NCI-H1417 treated with DMSO at 0.1 percent for 48 hours (cell line): ENCODE measurements at places on chromosomes 6 and 20.

DNA sequence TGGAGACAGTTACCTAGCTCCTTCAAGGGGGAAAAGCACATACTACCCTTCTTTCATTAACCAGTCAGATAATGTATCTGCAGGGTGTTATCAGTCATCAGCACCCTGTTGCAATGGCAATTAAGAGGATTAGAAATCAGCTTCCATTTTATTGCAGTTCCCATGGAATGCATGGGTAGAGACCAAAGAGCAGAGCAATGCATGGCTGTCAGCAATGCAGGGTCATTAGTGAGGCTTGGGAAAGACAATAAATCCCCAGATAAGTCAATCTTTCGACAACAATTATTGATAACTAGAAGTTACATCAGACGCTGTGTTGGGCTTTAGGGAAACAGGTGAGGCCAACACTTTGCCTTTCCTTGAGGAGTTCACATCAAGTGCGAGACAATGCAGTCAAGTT is 150.9 kb downstream of the MAFB start:
- no peak for DNase-seq

DNA sequence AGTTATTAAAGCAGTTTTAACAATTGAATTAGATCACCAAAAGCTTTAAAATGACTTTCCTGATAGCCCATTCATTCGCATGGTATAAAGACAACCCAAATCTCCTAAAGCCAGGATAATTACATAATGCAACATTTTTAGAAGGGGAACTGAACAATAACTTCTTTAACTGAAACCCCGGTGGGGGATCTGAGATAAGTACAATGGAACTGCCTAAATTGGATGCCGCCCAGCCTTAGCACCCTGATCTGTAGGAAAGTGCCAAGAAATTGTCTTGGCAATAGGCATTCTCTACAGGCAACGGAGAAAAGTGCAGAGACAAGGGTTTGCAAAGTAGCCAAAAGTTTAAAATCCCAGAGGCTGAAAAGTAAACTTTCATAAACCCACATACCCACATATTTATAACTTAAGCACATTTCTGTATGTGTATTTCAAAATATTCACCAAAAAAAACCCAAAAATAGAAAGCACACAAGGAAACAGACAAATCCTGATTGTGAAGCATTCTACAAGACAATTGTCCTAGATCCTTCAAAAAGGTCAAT is 98.8 kb upstream of the BEND6 start:
- DNase-seq = no peak

DNA sequence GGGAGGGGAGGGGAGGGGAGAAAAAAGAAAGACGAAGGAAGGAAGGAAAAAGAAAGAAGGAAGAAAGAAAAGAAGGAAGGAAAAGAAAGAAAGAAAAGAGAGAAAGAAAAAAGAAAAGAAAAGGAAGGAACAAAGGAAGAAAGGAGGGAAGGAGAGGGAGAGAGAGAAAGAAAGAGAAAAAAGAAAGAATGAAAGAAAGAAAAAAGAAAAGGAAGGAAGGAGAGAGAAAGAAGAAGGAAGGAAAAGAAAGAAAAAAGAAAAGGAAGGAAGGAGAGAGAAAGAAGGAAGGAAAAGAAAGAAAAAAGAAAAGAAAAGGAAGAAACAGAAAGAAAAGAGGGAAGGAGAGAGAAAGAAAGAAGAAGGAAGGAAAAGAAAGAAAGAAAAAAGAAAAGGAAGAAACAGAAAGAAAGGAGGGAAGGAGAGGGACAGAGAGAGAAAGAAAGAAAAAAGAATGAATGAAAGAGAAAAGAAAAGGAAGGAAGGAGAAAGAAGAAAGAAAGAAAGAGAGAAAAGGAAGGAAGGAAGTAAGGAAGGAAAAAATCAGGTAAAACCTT is 225.3 kb downstream of the TPBG start:
- no peak for DNase-seq

DNA sequence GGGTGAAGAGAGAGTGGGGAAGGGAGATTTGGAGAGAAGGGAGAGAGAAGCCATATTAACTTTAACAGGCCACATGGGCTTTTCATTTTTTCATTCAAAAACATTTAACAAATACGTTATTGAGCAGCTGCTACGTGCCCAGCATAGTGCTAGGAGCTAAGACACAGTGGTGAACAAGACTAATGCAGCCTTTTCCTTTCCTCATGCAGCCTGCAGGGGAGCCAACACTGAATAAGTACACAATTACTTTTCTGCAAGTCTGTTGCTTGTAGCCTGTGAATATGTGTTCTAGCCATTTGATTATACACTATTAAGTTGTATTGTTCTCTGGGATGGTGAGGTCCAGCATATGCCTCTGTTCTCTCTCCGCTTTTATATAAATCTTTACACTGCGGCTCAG is 1.9 kb upstream of the BLOC1S5 start:
- DNase-seq = no peak

DNA sequence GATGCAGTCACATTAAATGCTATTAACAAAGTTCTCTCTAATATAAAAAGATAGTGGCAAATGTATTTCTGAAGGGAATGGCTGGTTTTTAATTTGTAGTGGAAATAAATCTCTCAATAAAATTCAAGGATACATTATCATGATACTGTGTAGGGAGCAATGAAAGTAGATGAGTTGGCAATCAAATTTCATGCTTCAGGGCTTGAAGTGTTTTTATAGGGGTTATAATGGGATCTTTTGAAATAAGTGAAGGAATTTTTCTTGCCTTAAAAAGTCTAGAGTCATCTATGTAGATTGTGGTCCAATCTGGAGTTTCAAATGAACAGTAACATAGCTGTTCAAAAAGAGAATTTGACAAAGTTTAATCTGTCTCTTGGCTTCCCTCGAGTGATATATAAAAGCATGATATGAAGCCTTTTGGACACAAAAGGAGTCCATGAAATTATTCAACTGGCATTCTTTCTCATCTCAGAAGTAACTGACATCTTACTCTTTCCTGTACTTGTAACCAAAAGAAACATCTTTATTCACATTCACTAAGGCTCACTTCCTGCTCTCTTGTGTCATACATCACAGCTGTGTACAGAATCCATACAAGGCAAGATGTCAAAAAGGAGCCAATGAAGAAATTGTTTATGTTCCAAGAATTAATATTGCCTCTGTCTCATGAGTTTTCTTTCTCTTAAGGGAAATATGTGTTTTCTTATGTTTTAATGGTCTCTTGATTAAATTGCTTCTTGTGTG is 591.0 kb upstream of the GJE1 start:
- DNase-seq = no peak

DNA sequence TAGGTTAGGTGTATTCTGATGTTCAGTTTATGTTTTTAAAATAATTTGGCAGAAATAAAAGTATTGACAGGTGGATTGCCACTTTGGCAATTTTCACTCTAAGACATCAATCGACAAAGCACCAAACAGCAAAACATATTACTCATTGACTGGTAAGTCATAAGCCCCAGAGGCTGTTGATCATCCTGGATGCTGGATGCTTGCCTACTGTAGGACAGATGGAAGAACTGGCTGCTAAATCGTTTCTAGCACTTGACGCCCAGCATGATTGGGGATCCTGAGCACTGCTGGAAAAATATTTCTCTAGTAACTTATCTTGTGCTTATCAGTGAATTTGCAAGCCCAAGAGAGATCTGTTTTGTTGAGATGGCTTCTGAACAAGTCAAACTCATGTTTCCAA is 1001.9 kb upstream of the FLRT3 start:
- no peak for DNase-seq

DNA sequence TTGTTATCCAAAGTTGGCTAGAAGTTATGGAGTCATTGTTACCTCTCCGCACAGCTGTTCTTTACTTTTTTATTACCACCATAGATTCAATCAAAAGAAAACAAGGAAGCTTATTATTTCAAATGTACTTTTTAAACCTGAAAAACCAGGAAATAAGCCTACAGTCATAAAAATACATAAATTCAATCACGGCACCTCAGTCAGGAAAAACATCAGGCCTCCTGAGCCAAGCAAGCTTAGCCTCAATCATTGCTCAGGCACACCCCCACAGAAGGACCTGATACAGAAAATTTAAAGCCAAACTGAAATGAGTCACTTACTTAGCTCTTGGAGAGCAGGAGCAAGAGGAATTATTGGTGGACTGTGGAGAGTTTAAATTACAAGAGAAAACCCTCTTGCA is 44.3 kb downstream of the MARCKS start:
- DNase-seq = no peak

DNA sequence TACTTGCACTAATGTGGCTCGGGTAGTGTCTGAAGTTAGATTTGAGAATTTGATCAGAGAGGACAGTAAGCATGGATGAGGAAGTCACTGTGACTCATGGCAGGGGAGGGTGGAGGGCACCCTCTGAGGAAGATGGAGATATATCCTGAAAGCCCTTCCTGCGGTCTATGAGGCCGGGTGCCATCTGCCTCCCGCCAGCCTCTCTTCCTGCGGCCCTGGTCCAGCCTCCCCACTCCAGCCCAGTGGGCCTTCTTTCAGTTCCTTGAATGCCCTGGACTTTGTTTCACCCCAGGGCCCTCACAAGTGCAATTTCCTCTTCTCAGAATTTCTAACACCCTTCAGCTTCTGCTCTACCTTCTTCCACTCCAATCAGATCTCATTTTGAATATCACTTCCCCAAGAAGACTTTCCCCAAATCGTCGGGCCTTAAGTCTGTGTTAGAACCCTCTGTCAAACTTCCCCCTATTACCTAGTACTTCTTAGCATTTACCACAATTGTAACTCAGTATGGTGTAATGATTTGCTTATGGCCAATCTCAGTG is 20.2 kb upstream of the TNFAIP3 start:
- DNase-seq = no peak
